ENCODE measurements at places on chromosomes 7 and 10.

- DNase-seq, result peak; percentile 1
Observed at GRCh38 chr7:111137296-111138192, 46.6 kb downstream of the LRRN3 start.

DNA sequence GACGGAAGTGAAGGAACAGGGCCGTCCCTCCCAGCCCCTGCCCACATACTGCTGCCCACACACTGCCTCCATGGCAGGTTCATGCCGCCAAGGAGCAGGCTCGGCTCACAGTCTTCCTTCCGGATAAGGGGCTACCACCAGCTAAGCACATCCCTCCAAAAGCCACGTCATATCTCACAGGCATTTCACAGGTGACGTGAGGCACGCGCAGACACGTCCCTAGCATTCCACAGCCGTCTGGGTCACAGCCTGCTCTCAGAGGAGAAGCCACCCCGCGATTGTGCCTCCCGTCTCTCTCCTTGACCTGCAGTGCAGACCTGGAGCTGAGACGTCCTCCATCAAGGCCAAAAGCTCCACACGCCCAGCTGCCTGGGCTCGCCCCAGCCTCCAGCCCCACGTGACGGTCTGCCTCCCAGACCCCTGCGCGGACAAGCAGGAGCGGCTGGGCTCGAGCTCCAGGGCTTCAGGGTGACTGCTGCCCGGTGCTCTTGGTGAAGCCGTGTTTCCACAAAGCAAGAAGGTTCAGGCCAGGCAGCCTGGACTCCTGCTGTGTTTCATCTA, 114.0 kb downstream of the MAD1L1 start:
- no peak for DNase-seq

- no peak for DNase-seq
Observed at GRCh38 chr7:41149576-41149975, 553.3 kb downstream of the INHBA start.

- no peak for DNase-seq
Observed at GRCh38 chr10:123865880-123866279, 25.7 kb downstream of the CPXM2 start.

GRCh38 chr7:104883718-104884452, 130.1 kb upstream of the KMT2E start:
- DNase-seq, result peak; percentile 47

DNA sequence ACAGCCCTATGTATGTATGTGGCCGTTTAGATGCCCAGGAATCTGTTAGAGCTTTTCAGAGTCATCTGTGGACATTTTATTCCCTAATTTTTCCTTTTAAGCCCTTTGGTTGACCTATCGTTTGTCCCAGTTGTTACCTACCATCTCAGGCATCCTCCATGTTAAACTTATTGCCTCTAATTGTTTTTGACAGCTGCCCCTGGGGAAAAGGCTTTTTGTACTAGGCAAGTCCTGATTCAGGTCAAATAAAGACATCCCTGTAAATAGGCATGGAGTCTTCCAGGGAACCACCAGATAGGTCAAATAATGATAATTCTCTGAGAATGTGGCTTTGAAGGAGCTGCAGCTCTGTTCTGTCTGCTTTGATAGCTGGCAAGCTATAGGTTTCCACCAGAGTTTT, 87.7 kb upstream of the CYP26C1 start:
- DNase-seq, result no peak

DNA sequence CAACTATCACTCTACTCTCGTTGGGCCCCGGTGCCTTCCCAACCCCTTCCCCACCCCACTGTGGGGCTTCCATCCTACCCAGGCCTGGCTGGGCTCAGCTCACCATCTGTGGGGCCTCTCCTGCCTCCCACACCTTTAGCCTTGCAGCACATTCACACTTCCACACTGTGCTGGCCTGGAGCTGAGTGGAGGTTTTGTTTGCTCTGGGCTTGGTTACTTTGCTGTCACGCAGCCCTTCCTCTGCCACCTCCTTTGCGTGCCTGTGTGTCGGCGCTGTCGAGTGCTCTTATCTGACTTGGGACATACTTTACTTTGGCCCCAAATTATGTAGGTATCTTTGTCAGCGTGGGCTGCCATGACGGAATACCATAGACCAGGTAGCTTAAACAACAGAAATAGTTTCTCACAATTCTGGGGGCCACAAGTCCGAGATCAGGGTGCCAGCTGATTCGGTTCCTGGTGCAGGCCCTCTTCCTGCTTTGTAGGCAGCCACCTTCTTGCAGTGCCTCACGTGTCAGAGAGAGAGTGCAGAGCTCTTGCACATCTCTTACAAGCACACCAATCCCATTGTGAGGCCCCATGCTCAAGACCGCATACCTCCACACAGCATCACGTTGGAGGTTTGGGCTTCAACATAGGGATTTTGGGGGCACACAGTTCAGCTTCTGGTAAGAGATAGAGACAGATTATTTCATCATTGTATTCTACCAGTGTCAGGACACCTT, 89.0 kb downstream of the CUL1 start:
- DNase-seq, result no peak

- no peak for DNase-seq
Observed at GRCh38 chr10:37289833-37290464, 164.6 kb downstream of the ANKRD30A start.

GRCh38 chr7:13692548-13692947, 296.9 kb downstream of the ETV1 start:
- no peak for DNase-seq

- DNase-seq, result no peak
Observed at GRCh38 chr10:118246332-118247295, 95.5 kb downstream of the FAM204A start.

DNA sequence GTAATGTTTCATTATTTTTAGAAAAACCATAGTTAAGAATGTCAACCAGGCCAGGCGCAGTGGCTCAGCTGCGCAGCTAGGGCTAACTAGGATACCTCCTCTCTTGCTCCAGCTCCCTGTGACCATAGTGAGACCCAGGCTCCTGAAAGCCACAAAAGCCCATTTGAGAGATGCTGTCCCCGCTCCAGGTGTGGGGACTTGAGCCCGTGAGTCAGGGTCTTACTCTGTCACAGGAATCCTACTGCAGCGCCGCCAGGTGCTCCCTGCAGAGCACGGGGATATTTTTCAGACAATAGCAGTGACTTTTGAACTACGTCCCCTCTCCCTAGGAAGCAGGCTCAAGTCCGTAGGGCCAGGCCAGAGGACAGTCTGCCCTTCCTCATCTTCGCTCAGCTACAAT, 75.6 kb upstream of the NRBF2 start:
- no peak for DNase-seq

- DNase-seq, result no peak
Observed at GRCh38 chr10:52674474-52674873, 98.1 kb downstream of the MBL2 start.

GRCh38 chr7:96184783-96185182, 137.1 kb downstream of the SLC25A13 start:
- DNase-seq, result no peak

GRCh38 chr10:63346015-63346441, 119.7 kb downstream of the JMJD1C start:
- no peak for DNase-seq

GRCh38 chr7:21722371-21722770, 179.5 kb downstream of the DNAH11 start:
- no peak for DNase-seq

DNA sequence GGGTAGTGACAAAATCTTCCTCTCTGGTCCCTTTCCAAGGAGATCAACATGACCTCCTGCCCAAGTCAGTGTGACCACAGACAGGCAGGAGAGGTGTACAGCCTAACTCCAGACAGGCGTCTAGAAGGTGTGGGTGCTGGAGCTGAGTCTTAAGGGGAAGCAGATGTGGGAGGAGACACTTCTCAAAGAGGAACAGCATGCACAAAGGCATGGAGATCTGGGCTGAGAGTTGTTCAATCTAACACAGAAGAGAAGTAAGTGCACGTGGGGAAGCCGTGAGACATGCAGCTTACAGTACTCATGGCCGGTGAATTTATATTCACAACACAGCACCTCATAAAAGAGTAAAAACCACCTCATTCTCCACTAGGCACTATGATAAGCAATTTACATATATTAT, 23.8 kb upstream of the GSDME start:
- DNase-seq, result no peak

DNA sequence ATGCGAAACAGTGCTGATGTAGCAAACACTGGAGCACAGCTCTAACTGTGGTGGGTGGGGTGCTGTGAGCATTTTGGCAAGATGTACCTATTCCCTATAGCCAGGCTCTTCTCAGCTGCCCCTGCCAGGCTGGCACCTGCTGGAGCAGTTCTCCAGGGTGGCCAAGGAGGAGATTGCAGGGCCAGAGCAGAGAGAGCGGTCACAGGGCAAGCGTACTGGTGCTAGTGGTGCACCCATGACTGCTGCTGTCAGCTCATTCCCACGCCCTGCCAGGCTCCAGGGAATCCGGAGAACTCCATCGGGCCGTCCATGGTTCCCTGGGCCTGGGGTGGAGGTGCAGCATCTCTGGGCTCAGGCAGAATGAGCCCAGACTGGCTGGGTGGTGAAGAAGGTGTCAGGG, 2.1 kb downstream of the COL13A1 start:
- DNase-seq, result no peak

- DNase-seq, result no peak
Observed at GRCh38 chr7:103857435-103857834, 132.0 kb downstream of the RELN start.

DNA sequence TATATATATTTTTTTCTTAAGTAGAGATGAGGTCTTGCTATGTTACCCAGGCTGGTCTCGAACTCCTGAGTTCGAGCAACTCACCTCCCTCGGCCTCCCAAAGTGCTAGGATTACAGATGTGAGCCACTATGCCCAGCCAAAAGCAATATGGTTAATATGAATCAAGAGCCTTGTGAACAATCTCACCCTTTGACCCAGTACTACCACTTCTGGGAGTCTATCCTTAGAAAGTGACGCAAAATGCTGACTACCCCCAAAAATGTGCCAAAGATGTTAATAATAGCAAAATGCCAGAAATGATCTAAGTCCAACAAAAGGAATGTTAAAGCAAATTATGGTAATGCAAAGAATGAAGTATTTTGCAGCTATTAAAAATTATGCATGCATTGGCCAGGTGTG, 44.3 kb downstream of the HOXA1 start:
- no peak for DNase-seq

DNA sequence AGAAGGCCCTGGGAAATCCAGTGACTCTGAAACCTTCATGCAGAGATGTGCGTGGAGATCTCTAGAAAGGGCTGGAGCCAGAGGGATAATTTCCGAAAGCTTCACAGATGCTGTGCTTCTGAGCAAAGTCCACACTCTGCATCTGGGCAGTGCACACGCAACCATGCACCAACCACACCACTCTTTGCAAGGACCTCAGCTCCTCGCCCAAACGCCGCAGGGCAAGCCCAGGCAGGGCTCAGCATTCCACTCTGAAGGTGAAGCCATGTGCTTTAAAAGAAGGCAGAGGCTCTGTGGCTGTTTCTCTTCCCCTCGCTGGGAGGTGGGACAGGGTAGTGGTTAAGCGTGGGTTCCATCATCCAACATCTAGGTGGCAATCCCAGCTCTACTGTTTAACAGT, 48.4 kb downstream of the ASB13 start:
- DNase-seq, result no peak

DNA sequence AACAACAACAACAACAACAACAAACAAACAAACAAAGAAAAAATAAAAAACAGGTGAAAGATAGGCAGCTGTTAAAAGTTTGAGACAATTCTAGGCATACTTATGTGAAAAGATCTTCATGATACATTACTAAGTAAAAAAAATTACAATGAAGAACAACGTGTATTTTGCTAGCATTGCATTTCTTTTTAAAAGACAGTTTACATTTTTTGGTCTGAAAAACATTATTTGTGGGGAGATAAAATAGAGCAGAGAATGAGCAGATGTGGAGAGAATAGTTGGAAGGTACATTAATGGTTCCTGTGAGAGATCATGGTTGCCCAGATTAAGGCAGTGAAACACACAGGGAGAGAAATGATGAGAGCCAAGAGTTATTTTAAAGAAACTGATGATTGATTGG, 210.2 kb upstream of the MKLN1 start:
- DNase-seq, result no peak

- DNase-seq, result no peak
Observed at GRCh38 chr7:48255046-48255445, 83.8 kb downstream of the ABCA13 start.
